ENCODE measurements at places on chromosomes 11 and 22. TPM values are rescaled to one million over a fixed set of nuclear protein-coding genes. Genes with fewer than 3 reads are reported as not detected.

The CASP12 gene
- 3.7 TPM for total RNA-seq

The GDPD4 gene
- total RNA-seq, result not detected

The RIBC2 gene
- 0.44 TPM for total RNA-seq

The OTUB1 gene
- 46.6 TPM for total RNA-seq

The KRTAP5-1 gene
- total RNA-seq, result not detected

The KCNQ1 gene
- total RNA-seq, result 0.32 TPM

The MCHR1 gene
- total RNA-seq, result 0.13 TPM

The KREMEN1 gene
- total RNA-seq, result 0.16 TPM

Measured in bladder microvascular endothelial cell (primary cell).